Naive thymus-derived CD4-positive, alpha-beta T cell (primary cell): ENCODE measurements at places on chromosomes 12 and 14. TPM values are rescaled to one million over a fixed set of nuclear protein-coding genes. Genes with fewer than 3 reads are reported as not detected.

Gene CPNE6
- not detected for total RNA-seq

Gene ESR2
- 0.07 and 0.15 TPM in 2 replicates for total RNA-seq

- no peak for DNase-seq
Measured at GRCh38 chr12:102232446-102232845, 34.8 kb upstream of the PMCH start.

DNA sequence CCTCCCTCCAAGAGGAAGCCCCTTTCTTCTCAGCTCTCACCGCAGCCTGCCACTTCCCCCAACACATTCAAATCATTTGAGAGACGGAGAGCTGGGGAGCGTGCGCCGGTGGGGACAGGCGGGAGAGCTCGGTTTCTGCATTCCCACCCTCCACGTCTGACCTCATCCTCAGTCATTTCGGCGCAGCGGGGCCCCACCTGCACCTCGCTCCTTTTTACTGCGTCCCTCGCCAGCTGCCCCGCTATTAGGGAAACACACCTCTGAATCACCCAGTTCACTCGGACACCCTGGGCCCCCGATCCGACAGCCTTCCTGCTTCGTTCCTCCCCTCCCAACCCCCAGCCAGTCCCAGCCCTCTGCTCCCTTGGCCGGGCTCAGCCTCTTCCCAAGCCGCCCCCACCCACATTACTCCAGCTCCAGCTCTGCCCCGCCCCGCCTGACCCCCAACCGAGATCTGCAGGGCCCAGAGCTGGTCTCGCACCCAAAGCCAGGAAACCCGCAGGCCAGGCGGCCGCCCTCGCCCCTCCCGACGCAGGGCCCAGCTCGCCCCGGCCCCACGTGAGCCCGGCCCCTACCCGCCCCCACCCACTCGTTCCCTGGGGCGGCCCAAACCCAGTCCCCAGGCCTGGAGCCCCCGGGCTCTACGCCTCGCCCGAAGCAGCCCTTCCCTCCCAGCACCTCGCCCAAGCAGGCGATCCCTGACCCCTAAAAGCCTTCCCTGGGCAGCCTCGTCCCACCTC is 783 bp downstream of the CORO1C start:
- peak; percentile 54 for DNase-seq

GRCh38 chr12:11015775-11016430 is 6.5 kb downstream of the TAS2R19 start:
- no peak for DNase-seq

- DNase-seq = no peak
Measured at GRCh38 chr14:71659159-71659558, 273.1 kb upstream of the RGS6 start.

Gene DAD1
- 157 and 182 TPM in 2 replicates for total RNA-seq

Gene WSCD2
- total RNA-seq = not detected

Gene SPPL3
- 48.2 TPM for total RNA-seq

DNA sequence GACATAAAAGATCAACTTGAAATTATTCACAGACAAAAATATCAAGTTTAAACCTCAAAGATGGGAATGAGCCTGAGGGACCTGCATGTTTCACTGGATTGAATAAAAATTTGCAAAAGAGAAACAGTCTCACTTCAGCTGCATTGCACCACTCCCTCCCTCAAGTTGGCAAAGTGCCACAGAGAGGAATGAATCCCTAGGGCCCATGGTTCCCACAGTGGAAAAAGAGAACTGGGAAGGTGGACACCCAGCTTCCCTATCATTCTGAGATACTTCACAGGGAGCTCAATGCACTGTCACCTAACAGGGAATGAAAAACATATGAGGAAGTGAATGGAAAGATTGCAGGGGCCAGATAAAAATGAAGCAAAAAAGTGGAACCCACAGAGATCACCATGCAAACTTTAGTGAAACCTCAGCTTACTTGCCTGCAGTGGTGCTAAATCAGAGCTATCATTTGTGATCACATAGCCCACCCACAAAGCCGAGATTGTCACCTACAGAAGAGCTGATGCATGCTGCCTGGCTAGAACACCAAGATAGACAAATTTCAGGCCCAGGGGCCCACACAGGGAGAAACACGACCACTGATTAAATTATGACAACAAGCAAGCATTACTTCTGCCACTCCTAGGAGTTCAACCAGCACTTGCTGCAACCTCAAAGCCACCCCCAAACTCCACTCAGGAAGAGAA is 911.3 kb downstream of the LRFN5 start:
- DNase-seq = no peak

Gene MYH6
- not detected for total RNA-seq

Gene MUCL1
- not detected in 2 replicates for total RNA-seq

Gene LPAR5
- 8.3 TPM for total RNA-seq

Gene APOF
- total RNA-seq = not detected

DNA sequence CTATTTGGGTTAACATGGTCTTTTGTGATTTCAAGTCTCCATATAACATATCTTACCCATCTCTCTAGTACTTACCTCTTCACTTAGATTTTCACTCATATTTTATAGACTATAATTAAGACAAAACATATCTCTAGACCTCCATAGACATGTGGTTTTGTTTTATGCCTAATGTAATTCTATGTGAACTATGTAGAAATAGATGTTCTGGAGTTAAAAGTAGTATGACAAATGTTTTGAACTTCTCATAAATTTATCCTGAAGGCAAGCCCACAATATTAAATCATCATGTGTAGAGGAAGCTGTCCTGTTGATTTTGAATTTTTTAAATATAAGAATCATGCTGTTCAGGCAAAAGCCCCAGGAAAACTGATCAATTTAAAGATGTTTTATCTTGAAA is 169.2 kb downstream of the SYT1 start:
- no peak for DNase-seq

DNA sequence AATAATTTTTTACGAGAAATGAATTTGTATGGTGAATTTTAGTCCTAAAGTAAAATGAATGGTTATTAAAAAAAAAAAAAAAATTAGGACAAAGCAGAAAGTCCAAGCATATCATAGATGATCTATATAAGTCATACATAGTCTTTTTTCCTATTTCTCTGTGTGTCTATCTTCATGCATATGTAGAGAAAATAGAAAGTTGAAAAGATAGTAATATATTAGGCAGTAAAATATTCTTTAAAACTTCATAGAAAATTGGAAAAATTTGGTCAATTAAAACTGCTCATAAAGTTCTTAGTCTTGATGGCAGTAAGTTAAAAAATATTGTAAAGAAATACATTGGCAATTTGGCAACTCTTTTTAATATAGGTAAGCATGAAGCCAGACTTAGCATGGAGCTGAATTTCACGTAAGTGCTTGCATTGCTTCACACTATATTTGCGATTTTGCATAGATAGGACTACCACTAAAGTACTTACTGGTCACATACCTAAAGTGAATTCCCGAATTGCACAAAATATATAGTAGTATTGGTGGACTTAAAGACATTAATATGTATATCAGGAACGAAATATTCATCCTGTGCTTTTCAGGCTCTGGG is 303.8 kb downstream of the IPO8 start:
- no peak for DNase-seq

- no peak for DNase-seq
Measured at GRCh38 chr12:113845900-113846674, 120.0 kb downstream of the RBM19 start.

- DNase-seq = no peak
Measured at GRCh38 chr12:125003021-125003420, 9.6 kb downstream of the BRI3BP start.

GRCh38 chr14:67228325-67228984 is 12.8 kb upstream of the PALS1 start:
- no peak for DNase-seq

- DNase-seq = no peak
Measured at GRCh38 chr14:96663491-96664067, 133.6 kb upstream of the VRK1 start.

GRCh38 chr12:116727261-116727660 is 10.6 kb downstream of the SPRING1 start:
- DNase-seq = no peak

GRCh38 chr12:47636908-47637780 is 68.7 kb downstream of the RPAP3 start:
- DNase-seq = no peak

Gene C12orf50
- total RNA-seq = 0.16 TPM

Gene DPF3
- 0.49 TPM for total RNA-seq

GRCh38 chr12:106145539-106146447 is 7.0 kb upstream of the NUAK1 start:
- no peak for DNase-seq

DNA sequence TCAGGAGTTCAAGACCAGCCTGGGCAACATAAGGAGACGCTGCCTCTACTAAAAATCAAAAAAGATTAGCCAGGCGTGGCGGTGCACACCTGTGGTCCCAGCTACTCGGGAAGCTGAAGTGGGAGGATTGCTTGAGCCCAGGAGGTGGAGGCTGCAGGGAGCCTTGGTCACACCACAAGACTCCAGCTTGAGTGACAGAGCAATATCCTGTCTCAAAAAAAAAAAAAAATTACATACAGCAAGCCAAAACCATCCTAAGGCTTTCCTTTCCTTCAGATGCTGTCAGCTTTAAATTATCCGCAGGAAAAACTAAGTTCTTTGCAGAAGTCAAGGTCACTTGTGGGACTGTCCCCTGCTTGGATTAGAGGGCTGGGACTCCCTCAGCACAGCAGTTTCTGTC is 1.3 kb downstream of the CS start:
- no peak for DNase-seq

DNA sequence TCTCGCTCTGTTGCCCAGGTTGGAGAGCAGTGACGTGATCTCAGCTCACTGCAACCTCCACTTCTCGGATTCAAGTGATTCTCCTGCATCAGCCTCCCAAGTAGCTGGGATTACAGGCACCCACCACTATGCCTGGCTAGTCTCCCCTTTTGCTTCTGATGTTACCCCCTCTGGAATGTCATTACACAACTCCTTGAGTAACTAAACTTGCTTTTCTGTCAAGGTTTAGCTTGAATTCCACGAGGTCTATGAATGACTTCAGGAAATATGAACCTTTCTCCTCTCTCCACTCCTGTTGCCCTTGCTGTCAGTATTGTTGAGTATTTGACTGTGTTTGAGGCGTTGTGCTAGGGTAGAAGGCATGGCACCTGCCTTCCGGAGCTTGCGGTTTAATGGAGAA is 16.8 kb upstream of the RTRAF start:
- DNase-seq = no peak

Gene OR4E2
- total RNA-seq = not detected in 2 replicates

Gene KRT75
- total RNA-seq = not detected

GRCh38 chr12:63802012-63802608 is 22.4 kb downstream of the RXYLT1 start:
- DNase-seq = no peak

GRCh38 chr12:6828781-6829535 is 751 bp downstream of the P3H3 start:
- DNase-seq = peak; percentile 58

DNA sequence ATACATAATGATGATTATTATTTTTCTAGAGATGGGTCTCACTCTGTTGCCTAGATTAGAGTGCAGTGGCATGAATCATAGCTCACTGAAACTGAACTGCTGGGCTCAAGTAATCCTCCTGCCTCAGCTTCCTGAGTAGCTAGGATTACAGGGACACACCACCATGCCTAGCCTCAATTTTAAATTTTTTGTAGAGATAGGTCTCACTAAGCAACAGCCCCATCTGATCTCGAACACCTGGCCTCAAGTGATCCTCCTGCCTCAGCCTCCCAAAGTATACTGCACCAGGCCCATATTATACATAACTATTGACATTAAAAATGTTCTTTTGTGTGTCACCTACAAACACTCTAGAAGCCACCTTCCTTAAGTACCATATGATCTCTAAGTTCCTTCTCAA is 3.4 kb downstream of the TXNRD1 start:
- DNase-seq = no peak

DNA sequence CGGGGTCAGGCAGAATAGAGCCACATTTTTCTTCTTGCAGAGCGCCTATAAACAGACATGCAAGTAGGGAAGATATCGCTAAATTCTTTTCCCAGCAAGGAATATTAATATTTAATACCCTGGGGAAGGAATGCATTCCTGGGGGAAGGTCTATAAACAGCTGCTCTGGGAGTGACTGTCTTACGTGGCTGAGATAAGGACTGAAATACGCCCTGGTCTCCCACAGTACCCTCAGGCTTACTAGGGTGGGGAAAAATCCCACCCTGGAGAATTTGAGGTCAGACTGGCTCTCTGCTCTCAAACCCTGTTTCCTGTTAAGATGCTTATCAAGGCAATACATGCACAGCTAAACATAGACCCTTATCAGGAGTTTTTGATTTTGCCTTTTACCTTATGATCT is 262.3 kb downstream of the CEP128 start:
- no peak for DNase-seq

Gene TSHR
- not detected for total RNA-seq

Gene TEX22
- 1.4 TPM for total RNA-seq

Gene CLEC4A
- total RNA-seq = 0.30 TPM

Gene ITPK1
- total RNA-seq = 63.3 TPM

DNA sequence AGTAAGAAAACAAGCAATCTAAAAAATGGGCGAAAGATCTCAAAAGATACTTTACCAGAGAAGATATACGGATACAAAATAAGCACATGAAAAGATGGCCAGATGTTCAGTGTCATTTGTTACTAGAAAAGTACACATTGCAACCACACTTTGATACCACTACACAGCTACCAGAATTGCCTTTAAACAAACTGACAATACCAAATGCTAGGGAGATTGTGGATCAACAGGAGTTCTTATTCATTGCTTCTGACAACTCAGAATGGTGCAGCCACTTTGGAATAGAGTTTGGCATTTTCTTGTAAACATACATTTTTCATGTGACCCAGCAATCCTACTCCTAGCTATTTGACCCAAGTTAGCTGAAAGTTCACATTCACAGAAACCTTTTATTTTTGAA is 136.3 kb downstream of the FUT8 start:
- DNase-seq = no peak

Gene ITGB7
- total RNA-seq = 227 TPM

DNA sequence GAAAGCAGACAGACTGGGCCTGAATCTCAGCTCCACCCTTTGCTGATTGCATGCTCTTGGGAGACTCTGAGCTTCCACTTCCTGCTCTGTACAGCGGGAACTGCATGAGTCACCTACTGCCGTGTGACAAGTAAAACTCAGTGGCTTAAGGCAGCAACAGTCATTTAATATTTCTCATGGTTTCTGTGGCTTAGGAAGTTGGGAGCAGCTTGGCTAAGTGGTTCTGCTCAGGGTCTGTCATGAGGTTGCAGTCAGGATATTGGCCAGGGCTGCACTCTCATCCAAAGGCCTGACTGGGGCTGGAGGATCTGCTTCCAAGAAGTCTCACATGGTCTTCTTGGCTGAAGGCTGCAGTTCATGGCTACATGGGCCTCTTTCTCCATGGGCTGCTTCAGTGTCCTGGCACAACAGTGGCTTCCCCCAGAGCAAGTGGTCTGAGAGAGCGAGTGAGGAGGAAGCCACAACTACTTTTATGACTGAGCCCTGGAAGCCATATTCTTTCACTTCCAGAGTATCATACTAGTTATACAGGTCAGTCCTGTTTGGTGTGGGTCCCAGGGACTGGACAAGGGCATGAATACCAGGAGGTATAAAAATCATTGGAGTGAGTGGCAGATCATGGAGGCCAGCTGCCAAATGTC is 49.7 kb downstream of the FAM222A start:
- no peak for DNase-seq

Gene NAB2
- 18.5 TPM for total RNA-seq

Gene IL26
- 3.1 and 4.5 TPM in 2 replicates for total RNA-seq
